ENCODE measurements at places on chromosomes 2 and 18.

GRCh38 chr2:198143156-198143555 lies 338.8 kb downstream of the PLCL1 start:
- DNase-seq, result no peak

DNA sequence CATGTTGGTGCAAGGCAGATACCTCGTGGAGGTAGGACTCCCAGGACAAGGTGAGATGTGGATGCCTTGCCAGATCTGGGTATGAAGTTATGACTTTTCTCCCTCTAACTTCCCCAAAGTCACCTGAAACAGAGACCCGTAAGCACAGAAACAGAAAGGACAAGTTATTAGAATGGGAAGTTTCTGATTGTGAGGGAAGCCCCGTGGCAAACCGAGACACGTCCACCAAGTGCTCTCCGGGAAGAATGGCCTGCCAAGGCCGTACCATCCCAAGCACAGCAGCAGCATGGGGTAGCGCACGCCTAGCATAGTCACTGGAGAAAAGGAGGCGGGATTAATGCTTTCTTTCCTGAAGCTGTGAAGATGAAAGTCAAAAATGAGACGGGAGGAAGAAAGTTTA lies 110.6 kb downstream of the ZNF532 start:
- DNase-seq, result no peak

- DNase-seq, result no peak
Measured at GRCh38 chr18:8948471-8949149, 153.9 kb upstream of the NDUFV2 start.

- no peak for DNase-seq
Measured at GRCh38 chr2:42025151-42025582, 22.7 kb upstream of the PKDCC start.

DNA sequence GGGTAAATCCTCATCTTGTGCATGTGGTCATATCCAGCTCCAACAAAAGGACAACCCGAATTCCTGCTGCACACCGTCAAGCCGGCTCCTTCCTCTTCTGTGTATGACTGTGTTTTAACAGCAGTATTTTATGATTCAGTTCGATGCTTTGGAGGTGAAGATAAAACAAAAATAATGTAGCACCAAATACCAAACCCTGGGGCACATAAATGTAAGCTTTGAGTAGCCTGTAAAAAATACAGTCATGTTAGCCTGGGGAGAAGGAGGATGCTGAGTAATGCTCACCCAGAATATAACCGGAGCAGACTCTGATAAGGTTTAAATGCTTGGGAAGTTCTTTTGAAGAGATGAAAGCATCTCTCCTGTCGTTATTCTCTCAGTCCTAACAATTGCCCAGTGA lies 225.0 kb downstream of the SUCLG1 start:
- no peak for DNase-seq

- peak; percentile 67 for DNase-seq
Measured at GRCh38 chr2:16861530-16861929, 195.9 kb upstream of the CYRIA start.

GRCh38 chr2:60318544-60318943 lies 234.9 kb downstream of the BCL11A start:
- DNase-seq, result no peak

DNA sequence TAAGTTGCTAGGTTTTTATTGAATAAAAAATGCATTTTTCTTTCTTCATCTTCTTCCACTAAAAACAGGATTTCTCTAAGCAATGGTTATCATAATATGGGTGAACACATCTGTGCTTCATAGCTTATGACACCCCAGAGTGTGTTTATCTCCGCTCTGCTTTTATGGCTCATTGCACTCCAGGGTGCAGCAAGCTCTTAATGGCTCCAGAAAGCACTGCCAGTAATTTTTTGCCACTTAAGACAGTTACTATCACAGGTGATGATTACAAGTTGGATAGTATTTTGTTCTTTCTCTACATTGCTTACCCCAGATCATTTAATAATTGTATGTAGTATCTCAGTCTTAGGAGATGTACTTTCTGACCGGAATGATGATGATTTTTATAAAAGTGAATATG lies 239.3 kb upstream of the CDH20 start:
- no peak for DNase-seq

DNA sequence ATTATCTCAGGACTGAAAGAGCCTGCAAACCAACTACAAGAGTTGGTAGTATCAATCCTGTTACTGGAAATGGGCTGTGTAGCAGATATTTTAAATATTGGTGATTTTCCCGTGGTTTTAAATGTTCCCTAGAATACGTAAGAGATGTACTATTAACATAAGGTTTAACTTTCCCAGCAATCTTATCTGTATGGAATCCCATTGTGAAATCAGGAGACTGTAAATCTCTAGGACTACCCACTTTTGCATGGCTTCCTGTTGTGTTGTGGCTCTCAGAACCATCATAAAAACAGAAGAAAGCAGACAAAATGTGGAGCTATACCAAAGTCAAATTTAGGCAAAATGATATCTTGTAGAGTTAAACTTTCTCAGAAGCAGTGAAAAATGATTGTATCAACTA lies 641.5 kb upstream of the SETBP1 start:
- no peak for DNase-seq

DNA sequence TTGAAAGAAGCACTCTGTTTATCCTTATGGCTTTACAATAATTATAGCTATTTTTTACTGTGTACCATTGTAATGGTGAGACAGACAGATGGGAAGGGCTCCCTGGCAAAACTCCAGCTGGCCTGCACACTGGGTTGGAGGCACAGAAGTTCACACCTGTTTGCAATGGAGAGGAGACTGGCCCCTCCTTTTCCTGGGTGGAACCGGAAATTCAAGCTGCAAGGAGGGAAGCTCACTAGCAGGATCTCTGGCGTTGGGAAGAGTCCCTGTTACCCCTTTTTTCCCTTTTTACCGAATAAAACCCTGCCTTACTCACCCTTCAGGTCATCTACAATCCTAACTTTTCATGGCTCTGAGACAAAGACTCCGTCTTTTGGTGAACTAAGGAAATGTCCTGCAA lies 100.3 kb upstream of the TFPI start:
- DNase-seq, result no peak

DNA sequence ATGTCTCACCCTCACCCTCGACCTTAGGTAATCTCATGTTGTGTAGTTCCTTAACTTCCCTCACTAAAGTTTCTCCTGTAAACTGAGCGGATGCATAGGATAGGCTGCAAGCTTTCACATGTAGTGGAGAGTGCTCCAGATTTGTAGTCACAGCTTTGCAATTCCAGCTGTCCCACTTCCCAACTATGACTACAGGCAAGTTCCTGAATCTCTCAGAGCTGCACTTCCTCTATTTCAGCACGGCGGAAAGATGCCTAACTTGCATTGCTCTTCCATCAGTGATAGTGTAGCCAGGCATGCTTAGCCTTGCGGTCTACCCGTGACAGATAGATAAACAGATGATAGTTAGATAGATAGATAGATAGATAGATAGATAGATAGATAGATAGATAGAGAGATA lies 183.1 kb upstream of the CCDC68 start:
- DNase-seq, result no peak

- no peak for DNase-seq
Measured at GRCh38 chr2:238525990-238526389, 99.3 kb downstream of the ASB1 start.

- no peak for DNase-seq
Measured at GRCh38 chr2:27070653-27071276, 689 bp downstream of the OST4 start.

- no peak for DNase-seq
Measured at GRCh38 chr2:171485116-171485515, 37.2 kb upstream of the CYBRD1 start.

- DNase-seq, result no peak
Measured at GRCh38 chr18:8046441-8046840, 479.3 kb downstream of the PTPRM start.

DNA sequence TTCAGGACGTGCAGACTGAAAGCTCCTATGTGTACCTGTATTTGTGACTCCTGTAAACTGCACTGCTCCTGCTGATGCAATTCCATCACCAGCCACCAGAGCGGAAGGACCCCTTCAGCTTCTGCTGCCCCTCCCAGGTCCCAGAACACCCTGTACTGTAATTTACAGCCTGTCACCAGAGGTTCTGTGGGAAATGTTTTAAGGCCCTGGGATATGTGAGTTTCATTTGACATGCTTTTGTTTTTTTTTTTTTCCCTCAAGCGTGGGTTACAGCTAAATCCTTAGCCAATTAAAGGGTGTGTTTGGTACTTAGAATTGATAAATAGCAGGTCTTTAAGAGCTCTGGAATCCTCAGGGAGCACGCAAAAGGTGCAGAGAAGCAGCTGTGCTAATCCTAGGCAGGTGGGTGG lies 79.4 kb downstream of the KCTD1 start:
- no peak for DNase-seq

GRCh38 chr2:13522917-13523821 lies 806.4 kb downstream of the TRIB2 start:
- peak; percentile 75 for DNase-seq

GRCh38 chr2:104687147-104687546 lies 166.8 kb upstream of the POU3F3 start:
- DNase-seq, result no peak

GRCh38 chr18:49486606-49486952 lies 455 bp downstream of the C18orf32 start:
- no peak for DNase-seq

- DNase-seq, result no peak
Measured at GRCh38 chr2:86201671-86202335, 2.5 kb downstream of the MRPL35 start.

DNA sequence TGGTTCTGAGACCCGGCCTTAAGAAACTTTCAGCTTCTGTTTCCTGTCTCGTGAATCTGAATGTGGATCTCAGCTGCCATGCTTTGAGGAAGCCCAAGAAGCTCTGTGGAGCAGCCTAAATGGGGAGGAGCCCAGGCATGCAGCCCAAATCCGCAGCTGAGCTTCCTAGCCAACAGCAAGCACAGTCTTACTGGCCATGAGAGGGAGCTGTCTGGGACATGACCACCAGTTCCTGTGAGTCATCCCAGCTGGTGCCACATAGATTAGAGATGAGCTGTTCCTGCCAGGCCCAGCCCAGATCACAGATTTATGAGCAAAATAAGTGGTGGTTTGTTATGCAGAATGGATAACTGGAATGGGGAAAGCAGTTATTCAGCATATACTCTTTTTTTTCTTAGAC lies 224.4 kb upstream of the APCDD1 start:
- DNase-seq, result no peak
